Adipocyte (in vitro differentiated cells): ENCODE measurements at places on chromosomes 13 and 19.

- DNase-seq: no peak
Observed at GRCh38 chr13:63855457-63856118, 2439.9 kb upstream of the PCDH20 start.

GRCh38 chr19:55391702-55392615 lies 6.2 kb downstream of the RPL28 start:
- no peak for DNase-seq

- DNase-seq: no peak
Observed at GRCh38 chr19:13029893-13030292, 34.6 kb downstream of the NFIX start.

GRCh38 chr13:39036212-39036611 lies 1.7 kb downstream of the PROSER1 start:
- peak; percentile 63 for DNase-seq

GRCh38 chr19:10625003-10625761 lies at the start of gene SLC44A2:
SLC44A2 (plus strand) TSS chr19:10625553; CDS start chr19:10625634, 81 bp downstream.
- peak; percentile 90 for DNase-seq

- no peak for DNase-seq
Observed at GRCh38 chr13:22931576-22931975, 249.2 kb upstream of the SGCG start.

DNA sequence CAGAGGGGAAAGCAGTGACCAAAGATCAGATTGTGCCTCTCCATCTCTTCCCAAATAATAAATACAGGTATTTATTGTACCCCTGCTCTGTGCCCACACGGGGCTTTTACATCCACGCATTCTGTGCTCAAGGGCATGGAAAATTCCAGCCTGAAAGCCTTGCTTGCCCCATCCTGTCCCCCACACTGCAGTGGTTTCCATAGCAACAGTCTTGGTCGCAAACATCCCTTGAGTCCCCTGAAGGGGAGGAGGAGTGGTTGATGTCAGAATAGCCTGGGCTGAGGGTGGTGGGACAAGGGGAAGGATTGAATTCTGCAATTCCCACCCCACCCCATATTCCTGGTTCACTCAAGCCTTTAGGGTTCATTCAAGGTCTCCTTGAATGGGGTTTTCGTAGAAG lies 41.0 kb upstream of the USP29 start:
- no peak for DNase-seq

DNA sequence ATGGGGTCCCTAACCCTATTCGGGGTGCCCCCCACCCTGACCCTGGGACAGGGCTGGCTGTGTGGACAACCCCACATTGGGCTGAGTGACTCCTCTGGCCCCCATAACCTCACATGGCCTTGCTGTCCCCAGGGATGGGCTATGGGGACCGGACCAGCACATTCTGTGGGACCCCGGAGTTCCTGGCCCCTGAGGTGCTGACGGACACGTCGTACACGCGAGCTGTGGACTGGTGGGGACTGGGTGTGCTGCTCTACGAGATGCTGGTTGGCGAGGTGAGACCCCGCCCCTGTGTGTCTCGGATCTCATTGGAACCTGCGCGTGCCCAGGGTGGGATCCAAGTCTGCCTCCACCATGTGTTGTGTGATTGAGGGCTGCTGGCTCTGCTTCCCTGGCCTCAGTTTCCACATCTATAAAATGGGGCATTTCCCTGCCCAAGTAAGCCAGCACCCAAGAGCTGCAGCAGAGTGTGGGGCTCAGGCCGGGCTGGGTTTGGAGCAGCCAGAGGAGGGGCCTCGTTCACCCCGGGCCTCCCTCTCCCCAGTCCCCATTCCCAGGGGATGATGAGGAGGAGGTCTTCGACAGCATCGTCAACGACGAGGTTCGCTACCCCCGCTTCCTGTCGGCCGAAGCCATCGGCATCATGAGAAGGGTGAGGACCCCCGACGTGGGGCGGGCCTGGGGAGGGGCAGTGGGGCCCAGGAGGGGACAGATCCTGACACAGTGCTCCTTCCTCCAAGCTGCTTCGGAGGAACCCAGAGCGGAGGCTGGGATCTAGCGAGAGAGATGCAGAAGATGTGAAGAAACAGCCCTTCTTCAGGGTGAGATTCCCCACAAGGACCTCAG lies 4.9 kb downstream of the PTGER1 start:
- no peak for DNase-seq

- peak; percentile 88 for DNase-seq
Observed at GRCh38 chr13:74203576-74203975, 69.4 kb upstream of the KLF12 start.

DNA sequence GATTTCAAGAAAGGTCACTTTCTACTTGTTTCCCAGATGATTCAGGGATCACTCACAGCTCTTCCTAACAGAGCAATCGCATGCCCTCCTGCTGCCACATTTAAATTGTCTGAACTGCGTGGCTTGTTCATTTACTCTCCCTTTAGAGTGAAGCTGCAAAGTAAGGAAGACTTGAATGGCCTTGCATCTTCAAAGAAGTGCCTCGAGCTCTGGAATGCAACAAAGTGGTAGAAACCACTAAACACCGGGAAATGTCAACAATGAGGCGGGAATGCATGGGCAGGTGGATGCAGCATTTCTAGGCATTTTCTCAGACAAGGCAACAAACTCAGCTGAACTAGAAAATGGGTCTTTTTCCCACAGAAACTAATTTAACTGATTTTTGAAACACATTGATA lies 10.3 kb upstream of the DACH1 start:
- no peak for DNase-seq

- no peak for DNase-seq
Observed at GRCh38 chr19:48890551-48890950, 8.0 kb downstream of the TULP2 start.

GRCh38 chr13:97278435-97279411 lies 56.6 kb downstream of the MBNL2 start:
- DNase-seq: no peak

- DNase-seq: no peak
Observed at GRCh38 chr19:8831373-8831772, 731 bp downstream of the ZNF558 start.

- DNase-seq: peak; percentile 25
Observed at GRCh38 chr13:30334663-30335386, 27.5 kb upstream of the KATNAL1 start.

DNA sequence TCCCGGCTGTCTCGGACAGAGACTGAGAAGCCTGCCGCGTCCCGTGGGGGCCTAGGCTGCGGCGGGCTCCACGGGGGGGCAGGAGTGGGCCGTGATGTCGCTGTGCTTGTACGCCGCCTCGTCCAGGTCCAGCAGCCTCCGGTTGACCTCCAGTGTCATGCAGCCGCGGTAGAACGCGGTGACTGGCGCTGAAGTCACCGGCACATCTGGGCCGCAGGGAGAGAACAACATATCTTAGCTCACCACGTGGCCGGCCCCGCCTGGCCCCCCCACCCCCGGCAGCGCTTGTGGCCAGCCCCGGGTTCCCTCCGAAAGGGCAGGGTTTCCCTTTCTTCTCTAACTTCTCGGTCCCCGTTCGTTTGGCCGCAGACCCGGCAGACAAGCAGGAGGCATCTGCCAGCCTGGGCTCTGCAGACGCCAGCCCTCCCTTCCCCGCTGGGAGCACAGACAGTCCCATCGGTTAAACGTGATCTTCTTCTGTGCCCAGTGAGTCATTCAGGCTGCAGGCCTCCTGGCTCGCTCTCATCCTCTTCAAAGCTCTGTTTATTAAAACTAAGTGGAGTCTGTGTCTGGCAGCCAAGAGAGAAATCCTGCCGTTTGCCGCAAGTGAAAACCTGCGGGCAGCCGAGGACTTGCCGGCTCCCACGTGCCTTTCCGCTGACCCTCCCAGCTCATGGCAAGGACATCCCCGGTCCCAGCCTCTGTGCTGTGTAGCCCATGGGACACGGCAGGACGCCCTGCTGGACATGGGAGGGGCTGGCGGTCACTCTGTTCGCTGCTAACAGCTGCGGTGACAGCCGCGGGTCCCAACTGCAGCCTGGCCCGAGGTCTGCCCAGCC lies 42.8 kb downstream of the GAS6 start:
- peak; percentile 95 for DNase-seq

DNA sequence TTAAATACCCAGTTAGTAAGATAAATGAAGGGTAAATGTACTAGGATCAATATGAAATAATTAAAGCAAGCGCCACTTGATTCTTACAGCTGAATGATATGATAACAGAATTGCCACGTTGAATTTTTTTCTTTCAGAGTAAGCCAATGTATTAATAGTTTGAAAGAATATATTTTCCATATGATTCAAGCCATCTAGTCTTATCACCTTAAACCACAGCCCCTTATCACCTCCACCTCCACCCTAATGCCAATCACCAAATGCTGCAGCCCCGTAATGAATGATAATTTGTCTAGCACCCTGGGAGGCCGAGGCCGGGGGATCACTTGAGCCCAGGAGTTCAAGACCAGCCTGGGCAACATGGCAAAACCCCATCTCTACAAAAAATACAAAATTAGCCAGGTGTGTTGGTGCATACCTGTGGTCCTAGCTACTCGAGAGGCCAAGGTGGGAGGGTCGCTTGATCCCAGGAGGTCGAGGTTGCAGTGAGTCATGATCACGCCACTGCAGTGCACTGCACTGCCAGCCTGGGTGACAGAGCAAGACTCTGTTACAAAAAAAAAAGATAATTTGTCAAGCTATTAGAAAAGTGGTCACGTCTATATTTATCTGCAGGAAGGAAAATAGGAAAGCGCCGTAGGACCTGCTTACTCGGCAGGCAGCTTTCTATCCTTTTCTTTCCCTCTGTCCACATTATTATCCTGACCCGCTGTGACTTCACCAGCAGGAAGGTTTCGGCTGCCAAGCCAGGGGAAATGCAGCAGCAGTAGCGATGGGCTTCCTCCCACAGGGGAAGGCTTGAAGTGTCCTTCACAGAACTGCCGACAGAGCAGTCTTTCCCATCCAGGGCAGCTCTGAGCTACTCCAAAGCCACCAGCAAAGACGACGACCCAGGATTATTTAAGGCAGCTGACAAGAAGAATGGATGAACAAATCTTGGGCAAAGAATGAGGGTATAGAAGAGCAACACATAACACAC lies 19.7 kb upstream of the CLN5 start:
- no peak for DNase-seq

DNA sequence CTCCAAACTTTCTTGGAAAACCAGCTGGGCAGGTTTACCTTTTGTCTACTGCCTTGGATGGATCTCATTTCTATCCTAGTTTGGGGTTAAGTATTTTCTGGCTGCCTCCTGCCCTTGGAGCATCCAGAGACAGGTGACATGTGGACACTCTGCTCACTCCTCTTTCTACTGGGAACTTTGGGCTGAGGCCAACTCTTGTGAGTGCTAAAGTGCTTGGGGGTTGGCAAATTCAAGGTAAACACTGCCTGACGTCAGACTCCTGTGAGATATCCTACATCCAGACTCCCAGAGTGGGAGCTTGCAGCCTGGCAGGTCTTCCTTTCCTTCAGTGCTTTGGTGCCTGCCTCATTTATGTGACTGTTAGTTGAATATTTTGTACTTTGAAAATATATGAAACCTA lies 388.1 kb downstream of the KCNRG start:
- DNase-seq: no peak

GRCh38 chr13:47886314-47886713 lies 114.8 kb downstream of the SUCLA2 start:
- no peak for DNase-seq

DNA sequence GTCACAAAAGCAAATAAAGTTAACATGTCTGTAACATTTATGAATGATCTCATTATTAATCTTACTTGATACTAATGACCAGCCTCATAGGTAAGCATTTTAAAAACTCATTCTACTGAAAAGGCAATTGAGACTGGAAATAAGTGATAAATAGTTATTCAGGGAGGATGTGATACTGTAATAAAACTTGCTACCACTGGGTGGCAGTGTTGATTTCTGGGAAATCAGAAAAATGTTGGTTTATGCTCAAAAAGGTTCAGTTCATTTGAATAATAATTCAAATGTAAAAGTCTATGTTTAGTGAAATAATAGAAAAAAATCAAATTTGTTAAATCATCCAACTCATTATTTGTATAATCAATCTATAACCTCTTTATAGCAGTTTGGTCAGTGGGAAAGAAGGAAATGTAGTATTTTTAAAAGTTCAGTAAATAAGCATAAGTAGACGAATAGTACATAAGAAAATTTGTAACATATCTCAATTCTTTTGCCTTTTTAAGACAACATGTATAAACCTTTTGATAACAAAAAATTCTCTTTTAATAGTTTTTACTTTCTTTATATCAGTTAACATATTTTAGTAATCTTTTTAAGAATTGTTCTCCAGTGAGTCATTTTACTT lies 9.6 kb downstream of the ABHD13 start:
- peak; percentile 80 for DNase-seq

DNA sequence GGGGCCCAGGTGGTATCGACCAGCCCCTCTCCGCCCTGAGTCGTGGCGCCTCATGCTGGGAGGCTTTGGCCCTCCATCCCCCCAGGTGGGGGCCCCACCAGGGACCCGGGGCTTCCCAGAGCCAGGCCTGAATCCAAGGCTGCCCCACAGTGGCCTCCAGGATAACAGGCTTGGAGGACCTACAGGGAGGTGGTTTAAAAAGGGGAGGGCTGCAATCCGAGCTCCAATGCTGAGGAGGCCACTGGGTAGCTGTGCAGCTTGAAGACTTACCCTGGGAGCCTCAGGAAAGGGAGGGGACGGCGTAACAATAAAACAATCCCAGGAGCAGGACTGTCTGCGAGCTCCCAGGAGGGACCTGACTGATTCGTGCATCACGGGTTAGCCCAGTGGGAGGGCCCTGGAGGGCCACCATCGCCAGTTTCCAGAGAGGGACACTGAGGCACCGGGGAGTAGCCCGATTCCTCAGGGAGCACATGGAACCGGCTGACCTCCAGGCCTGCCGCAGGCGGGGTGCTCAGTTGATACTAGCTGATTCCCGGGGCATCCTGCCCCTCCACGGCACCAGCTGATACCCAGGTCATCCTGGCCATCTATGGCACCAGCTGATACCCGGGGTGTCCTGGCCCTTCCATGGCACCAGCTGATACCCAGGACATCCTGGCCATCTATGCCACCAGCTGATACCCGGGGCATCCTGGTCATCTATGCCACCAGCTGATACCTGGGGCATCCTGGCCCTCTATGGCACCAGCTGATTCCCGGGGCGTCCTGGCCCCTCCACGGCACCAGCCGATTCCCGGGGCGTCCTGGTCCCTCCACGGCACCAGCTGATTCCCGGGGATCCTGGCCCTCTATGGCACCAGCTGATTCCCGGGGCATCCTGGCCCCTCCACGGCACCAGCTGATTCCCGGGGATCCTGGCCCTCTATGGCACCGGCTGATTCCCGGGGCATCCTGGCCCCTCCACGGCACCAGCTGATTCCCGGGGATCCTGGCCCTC lies 3.7 kb upstream of the C2CD4C start:
- DNase-seq: no peak

GRCh38 chr13:48253849-48254248 lies 20.8 kb downstream of the ITM2B start:
- no peak for DNase-seq
